Cortex of kidney (tissue), 1 donor: ENCODE measurements at places on chromosomes 2 and 18.

GRCh38 chr2:128362889-128363228 lies 44.2 kb upstream of the HS6ST1 start:
- DNase-seq: no peak

- DNase-seq: no peak
These were observed 24.1 kb downstream of the PSMG2 start for GRCh38 chr18:12726774-12727550.

GRCh38 chr2:55010915-55011314 lies 39.3 kb downstream of the RTN4 start:
- DNase-seq: no peak

GRCh38 chr2:85324639-85325465 lies 2.9 kb downstream of the TGOLN2 start:
- DNase-seq: no peak

- DNase-seq: no peak
These were observed 2.3 kb downstream of the OBSL1 start for GRCh38 chr2:219569041-219569440.
